CD4-positive, alpha-beta T cell treated with Interferon gamma for 1 hour (primary cell): ENCODE measurements at places on chromosomes 2 and 18.

GRCh38 chr2:225429717-225430116, 30.2 kb downstream of the NYAP2 start:
- no peak for DNase-seq

- no peak for DNase-seq
These were observed 23.4 kb downstream of the MYO1B start for GRCh38 chr2:191268596-191268995.

GRCh38 chr2:119409506-119409905, 22.1 kb upstream of the TMEM37 start:
- DNase-seq: no peak

GRCh38 chr2:217023611-217024010, 163.7 kb upstream of the TNP1 start:
- DNase-seq: no peak

DNA sequence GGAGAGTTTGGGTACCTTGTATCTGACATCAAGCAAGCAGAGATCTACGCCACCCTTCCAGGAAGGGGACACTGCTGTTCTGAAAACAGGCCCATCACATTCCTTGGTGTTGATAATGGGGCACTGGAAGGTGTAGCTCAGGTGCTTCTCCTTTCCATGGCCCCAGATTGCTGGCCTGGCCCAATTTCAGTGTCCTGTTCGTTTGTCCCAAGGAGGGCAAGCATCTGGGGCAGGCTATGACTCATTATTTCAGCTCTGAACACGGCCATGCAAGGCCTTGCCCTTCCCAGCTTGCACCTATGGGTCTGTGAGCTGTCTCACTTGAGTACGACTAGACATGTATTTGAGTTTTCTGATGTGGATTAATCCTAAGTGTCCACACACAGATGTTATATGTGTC, 101.5 kb downstream of the FHOD3 start:
- DNase-seq: no peak

DNA sequence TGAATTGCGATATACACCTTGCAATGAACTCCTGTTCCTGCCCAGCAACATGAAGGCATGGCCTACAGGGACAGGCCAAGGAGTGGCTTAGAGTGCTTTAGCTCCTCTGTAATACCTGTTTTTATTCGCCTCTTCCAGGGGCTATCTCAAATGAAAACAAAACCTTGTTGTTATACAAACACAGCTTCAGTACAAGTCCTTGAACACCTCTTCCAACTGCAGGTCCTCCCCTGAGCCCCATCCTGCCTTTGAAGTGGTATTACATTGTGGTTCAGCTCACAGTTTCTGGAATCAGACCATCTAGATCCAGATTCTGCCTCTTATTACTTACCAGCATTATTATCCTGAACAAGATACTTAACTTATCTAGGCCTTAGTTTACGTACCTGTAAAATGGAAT, 83.0 kb upstream of the HNRNPA3 start:
- no peak for DNase-seq

GRCh38 chr2:65576861-65577601, 144.6 kb upstream of the SPRED2 start:
- no peak for DNase-seq

DNA sequence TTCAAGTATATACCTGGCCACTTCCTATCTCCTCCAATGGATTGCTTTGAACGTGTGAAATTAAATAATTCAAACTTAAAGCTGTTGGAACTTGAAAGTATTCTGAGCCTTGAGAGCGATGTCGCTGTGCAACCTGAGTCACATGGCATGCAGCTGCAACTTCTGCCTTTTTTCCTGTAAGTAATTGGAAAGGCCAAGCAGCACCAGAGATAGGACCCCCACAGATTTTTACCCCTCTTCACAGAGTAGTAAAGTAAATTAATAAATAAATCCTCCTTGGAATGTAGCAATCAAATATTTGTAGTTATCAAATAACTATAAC, 3.2 kb upstream of the RNF149 start:
- DNase-seq: no peak

GRCh38 chr2:190627448-190628412, 21.2 kb upstream of the NAB1 start:
- no peak for DNase-seq

DNA sequence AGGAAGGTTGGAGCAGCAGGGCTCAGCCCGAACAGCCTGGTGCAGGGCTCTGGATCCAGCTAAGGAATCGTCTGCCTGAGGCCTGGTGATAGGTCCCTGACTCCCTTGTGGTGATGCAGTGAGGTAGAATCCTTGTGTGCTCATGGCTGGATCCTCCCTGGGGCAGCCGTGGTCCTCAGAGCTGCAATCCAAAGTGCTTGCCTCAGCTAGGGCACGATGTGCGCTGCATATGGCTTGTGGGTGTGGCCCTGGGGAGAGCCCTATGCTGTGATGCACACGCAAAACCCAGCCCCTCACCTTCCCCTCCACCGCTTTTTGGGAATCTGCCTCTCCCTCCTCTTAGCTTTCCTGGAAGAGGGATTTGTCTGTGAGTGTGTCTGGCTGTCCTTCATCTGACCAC, 142.2 kb downstream of the DYSF start:
- no peak for DNase-seq

DNA sequence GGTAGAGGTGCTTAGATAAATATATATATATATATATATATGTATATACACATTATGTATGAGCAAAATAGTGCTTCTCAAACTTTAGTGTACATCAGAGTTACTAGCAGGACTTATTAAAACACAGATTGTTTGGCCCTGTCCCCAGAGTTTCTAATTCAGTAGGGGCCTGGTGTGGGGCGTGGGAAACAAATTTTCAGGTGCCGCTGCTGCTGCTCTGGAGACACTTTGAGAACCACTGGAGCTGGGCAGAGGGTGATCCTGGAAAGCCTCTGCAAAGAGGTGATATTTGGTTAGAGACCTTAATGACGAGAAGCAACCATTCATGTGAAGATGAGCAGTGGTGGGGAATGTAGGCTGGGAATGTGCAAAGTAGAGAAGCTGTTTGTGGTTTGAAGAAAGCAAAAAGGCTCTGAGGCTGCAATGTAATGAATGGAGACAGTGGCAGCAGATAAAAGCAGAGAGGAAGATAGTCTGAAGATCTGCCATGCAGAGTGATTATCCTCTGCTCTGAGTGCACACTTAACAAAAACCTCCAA, 142.9 kb downstream of the PLCL1 start:
- DNase-seq: no peak

DNA sequence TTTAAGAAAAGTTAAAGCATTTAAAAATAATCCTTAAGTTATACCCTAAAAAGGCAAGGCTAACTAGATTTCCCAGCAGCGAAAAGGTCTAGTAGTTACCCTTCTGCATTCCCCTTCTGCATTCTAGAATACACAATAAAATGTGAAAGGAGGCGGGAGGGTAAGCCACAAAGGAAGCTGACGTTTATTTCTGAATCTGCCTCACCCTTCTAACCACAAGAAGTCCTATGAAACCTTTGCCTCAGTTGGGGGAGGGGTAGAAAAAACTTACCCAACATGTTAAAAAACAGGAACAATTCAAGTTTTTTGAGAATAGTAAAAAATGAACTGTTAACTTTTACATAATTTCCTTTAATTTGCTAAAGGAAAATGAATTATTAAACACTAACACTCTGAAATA, 11.3 kb downstream of the STK17B start:
- DNase-seq: peak; percentile 76

GRCh38 chr18:39208729-39209128, 1643.1 kb upstream of the CELF4 start:
- DNase-seq: no peak
